ENCODE measurements at places on chromosomes 1 and 21.

GRCh38 chr1:153608742-153609584 lies 4.0 kb downstream of the S100A16 start:
- DNase-seq, result no peak

DNA sequence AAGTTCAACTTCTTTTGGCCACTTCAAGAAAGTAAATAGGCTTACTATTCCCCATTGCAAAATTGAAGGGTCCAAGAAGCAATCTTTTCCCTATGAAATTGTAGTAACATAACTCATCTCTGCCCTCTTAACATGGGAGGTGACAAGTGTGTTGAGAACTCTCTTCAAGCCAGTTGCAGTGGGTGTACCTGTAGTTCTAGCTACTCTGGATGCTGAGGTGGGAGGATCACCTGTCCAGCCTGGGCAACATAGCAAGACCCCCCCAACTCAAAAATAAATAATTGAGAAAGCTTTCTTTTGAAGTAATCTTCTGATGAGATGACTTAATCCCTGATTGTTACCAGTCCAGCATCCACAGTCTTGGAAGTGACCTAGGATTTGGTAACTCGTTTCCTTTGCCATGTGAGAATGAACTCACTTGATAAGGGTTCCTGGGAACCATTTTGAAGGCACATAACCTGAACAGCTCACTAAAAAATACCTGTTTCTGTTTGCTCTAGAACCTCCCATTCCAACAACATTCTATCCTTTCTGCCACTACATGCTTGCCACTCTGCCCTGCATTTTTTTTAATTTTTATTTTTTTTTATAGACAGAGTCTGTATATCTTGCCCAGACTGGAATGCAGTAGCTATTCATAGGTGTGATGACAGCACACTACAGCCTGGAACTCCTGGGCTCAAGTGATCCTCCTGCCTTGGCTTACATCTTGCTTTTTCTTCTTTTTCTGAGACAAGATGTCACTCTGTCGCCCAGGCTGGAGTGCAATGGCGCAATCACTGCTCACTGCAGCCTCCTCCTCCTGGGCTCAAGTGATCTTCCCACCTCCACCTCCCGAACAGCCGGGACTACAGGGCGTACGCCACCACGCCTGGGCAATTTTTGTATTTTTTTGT lies 1.4 kb upstream of the IPO9 start:
- DNase-seq, result no peak

GRCh38 chr1:85581802-85582686 lies 1.5 kb downstream of the CCN1 start:
- no peak for DNase-seq

GRCh38 chr1:180923021-180923841 lies 10.5 kb downstream of the KIAA1614 start:
- DNase-seq, result no peak

DNA sequence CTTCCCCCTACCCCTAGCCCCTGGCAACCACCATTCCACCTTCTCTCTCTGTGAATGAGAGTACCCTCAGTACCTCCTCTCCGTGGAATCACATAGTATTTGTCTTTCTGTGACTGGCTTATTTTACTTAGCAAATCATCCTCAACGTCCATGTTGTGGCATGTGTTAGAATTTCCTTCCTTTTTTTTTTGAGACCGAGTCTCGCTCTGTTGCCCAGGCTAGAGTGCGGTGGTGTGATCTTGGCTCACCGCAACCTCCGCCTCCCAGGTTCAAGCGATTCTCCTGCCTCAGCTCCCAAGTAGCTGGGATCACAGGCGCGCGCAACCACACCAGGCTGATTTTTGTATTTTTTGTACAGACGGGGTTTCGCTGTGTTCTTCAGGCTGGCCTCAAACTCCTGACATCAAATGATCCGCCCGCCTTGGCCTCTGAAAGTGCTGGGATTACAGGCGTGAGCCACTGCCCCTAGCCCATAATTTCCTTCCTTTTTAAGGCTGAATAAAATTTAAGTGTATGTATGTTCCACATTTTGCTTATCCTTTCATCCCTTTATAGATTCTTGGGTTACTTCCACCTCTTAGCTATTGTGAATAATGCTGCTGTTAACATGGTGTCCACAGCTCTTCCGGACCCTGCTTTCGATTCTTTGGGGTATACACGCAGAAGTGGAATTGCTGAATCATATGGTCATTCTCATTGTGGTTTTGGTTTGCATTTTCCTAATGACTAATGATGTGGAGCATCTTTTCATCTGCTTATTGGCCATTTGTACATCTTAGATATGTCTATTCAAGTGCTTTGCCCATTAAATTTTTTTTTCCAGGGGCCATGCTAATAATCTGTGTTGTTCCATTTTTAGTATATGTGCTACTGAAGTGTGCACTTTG lies 32.3 kb downstream of the ERRFI1 start:
- no peak for DNase-seq

- DNase-seq, result no peak
These were observed 109.5 kb upstream of the SIM2 start for GRCh38 chr21:36589352-36589971.

DNA sequence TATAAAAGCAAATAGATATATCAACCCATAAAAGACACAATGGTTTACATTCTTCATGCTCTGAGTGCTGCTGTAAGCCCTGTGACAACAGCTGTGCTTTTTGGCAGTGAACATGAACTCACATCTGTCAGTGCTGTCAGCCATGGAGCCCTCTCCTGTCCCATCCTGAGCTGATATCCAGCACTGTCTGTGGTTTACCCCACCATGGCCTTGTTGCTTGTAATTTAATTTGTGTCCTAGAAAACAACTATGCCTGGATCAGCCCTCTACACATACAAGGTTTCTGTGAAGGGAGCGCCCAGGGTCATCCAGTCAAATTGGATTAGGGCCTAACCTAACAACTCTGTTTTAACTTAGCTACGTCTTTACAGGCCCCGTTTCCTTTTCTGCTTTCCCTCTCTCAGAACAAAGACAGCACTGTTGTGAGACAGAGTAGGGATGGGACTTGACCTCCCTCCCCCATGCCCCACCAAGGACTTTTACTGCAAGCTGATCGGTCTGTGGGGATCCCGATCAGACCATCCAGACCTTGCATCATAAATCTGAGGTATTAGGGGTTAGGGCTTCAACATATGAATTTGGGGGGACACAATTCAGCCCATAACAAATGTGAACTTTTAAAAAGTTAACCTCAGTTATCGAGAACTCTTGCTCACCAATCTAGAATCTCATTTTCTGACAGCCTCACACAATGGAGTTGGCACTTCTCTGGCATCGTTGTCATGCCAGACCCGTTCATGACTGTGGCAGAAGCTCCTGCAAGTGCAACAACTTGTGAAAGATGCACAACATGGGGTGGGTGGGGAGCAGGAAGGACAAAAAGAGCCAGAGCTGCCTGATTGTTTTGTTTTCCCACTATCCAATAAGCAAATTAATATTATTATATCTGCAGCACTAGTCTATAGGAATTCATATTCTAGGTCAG lies 16.4 kb upstream of the SLC44A3 start:
- DNase-seq, result no peak

- no peak for DNase-seq
These were observed 198.9 kb upstream of the CACYBP start for GRCh38 chr1:174800876-174801275.

- no peak for DNase-seq
These were observed 491.0 kb downstream of the MATN1 start for GRCh38 chr1:30232288-30232899.

GRCh38 chr1:238677567-238677966 lies 708.8 kb upstream of the CHRM3 start:
- DNase-seq, result no peak

DNA sequence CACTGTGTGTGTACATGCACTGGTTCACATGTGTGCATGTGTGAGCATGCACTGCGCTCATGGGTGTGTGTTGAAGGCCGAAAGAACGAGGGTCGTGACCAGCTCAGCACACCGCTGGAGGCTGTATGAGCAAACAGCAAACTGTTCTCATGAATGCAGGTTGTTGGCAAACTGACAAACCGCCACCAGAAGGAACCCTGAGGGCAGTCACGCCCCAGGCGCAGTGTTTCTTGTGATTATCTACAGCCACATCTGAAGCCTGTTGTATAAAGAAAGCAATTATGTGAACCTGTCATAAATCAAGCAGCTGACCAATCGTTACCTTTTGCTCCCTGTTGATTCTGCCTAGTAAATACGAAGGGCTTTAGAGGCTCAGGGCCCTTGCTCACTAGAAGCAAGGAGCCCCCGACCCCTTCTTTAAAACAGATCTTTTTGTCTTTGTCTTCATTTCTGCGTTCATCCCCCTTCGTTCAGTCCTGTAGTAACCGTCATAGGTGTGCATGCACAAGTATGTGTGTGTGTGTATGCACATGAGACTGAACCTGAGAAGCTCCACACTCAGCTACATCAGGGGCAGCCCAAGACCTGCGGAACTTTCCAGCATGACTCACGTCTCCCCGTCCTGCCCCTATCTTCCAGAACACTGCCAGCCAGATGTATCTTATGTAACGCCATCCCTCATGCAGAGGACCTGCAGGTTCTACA lies 16.8 kb upstream of the RIPK4 start:
- DNase-seq, result no peak

DNA sequence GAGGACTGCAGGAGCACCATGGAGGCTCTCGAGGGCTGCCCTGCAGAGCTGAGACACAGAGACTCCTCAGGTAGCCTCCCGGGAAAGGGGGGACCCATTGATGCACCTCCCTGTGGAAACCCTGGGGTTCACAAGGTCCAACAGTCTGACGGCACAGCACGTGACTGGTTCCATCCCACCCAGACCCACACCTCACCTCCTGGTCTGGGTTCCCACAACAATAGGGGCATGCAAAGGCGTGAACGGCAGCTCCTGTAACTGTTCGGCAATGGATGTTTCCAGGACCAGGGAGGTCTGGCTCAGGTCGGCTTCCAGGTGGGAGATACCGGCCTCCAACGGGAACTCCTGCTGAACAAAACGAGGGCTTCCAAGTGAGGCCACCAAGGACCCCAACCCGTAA lies 86.8 kb downstream of the NPHP4 start:
- DNase-seq, result no peak

DNA sequence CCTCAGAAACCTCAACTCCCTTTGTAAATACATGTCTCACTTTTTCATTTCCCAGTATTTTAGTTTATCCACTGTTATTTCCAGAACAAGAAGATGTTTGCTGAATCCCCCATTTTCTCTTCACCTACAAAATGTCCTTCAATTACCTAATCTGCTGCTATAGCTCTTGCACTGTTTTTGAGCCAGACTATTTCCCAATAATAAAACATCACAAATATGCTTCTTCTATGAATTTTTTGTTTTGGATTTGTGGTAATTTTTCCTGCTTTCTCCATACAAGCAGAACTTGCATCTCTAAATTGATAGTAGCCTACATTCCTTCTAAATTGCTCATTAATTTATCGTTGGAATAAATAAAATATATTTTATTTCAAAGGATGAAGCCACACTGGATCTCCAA lies 199.6 kb upstream of the C1orf87 start:
- DNase-seq, result no peak

DNA sequence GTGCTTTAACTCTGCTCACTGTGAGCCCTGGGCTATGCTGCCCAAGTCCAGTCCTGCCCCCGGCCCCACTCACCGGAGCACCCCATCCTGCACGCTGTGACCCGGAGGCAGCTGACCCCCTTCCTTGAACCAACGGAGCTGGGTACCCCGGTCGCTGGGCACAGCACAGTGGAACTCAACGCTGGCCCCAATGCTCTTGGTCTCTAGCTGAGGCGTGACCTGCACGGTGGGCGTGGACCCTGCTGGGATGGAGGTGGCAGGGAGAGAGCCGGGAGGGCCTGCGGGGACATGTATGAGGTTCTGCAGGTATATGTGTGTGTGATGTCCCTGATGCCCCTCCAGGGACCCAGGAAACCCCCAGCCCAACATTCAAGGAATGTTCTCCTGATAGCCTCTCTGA lies 24.7 kb downstream of the LDLRAD2 start:
- no peak for DNase-seq

- no peak for DNase-seq
These were observed 55.6 kb downstream of the PEX14 start for GRCh38 chr1:10530281-10530740.

GRCh38 chr21:41803316-41803715 lies 36.5 kb upstream of the RIPK4 start:
- DNase-seq, result no peak

- DNase-seq, result no peak
These were observed 106.2 kb downstream of the NIBAN1 start for GRCh38 chr1:184867866-184868689.

All from stimulated activated CD8-positive, alpha-beta memory T cell treated with anti-CD3 and anti-CD28 coated beads, Interleukin-4, amount 100 ng/mL, for 1 hour (primary cell).